ENCODE measurements at places on chromosomes 13 and 19.

- DNase-seq = peak; percentile 32
Observed at GRCh38 chr19:21439201-21439751, 42.3 kb downstream of the ZNF493 start.

GRCh38 chr13:68897331-68897928 is 1210.2 kb upstream of the ATXN8OS start:
- DNase-seq = no peak

GRCh38 chr13:99505814-99506269 is 4.6 kb downstream of the TM9SF2 start:
- no peak for DNase-seq

DNA sequence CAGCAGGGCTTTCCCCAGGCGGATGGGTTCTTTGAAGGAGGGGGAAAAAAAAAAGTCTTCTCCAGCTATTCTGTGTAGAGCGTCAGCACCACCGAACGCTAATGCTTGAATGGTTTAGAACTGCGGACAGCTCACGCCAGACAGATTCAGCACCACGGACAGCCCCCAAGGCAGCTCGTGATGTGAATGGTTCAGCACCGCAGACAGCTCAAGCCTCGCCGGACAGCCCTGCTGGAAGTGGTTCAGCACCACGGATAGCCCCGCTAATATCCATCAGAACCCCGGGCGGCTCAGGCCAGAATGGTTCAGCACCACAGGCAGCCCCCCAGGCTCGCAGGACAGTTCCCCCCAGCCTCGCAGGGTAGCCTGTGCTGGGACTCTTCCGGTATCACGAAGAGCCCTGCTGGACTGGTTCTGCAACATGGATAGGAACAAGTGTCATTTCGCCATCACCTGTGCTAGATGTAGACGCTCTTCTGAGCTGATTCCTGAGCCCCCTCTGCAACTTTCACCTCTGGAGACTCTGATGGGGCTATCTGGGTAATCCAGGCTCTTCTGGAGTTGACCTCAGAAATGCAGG is 4.9 kb upstream of the SMIM17 start:
- DNase-seq = peak; percentile 79

GRCh38 chr13:43132257-43132656 is 108.9 kb downstream of the DNAJC15 start:
- no peak for DNase-seq
